ENCODE measurements at places on chromosomes 2 and 18.
A peak's percentile ranks its signal among the peaks of the same experiment; 100 is the strongest.

DNA sequence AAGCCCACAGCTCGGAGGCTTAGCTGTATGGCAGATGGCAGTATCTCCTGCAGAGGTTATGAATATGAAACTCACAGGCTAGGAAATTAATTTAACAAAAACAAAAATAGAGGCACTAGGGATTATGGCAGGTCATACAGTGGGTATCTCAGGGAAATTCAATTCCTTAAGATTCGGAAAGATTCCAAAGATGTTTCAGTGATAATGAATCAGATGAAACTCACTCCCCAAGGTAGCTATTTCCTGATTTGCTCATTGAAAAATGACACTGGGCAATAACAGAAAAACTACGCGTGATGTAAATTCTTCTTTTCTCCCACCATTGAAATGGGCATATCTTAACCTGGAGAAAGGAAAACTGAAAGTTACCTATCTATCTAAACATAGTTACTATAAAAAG, 414.1 kb downstream of the STK39 start:
- no peak for DNase-seq

- DNase-seq: no peak
Observed at GRCh38 chr2:43125090-43125998, 101.1 kb downstream of the ZFP36L2 start.

- DNase-seq: no peak
Observed at GRCh38 chr2:33091541-33092123, 144.9 kb downstream of the LTBP1 start.

DNA sequence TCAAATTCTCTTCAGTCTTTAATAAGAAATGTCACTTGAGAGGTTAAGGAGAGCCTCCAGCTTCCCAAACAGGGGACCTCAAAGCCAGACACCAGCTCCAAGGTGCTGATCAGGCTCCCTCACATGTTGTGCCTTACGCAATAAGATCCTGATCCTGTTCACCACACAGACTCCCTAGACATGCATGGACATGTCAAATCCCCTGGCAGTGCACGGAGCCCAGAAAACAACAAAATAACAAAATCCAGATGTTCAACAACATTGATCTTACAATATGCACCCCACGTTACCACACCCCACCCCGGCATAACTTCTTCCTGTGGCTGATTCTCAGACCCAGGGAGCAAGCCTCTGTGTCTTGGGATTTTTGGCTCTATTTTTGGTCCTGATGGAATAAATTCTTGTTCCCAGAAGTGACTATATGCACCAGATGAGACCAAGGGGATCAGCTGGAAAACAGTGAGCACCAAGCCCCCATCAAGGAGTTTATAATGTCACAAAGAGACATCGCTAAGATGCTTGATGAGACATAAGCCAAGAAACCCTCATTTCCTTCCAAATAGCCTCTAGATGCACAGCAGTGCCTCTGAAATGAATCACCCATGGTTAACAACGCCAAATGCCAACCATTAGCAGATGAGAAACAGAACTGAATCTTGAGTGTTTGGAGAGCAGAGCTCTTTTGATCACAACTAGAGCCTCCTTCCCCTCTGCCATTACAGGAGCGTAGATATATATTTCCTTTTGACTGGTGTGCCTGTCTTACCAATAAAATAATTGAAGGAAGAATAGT, 198.2 kb downstream of the PRKCE start:
- DNase-seq: no peak

GRCh38 chr2:112699984-112700667, 20.7 kb upstream of the NT5DC4 start:
- no peak for DNase-seq

DNA sequence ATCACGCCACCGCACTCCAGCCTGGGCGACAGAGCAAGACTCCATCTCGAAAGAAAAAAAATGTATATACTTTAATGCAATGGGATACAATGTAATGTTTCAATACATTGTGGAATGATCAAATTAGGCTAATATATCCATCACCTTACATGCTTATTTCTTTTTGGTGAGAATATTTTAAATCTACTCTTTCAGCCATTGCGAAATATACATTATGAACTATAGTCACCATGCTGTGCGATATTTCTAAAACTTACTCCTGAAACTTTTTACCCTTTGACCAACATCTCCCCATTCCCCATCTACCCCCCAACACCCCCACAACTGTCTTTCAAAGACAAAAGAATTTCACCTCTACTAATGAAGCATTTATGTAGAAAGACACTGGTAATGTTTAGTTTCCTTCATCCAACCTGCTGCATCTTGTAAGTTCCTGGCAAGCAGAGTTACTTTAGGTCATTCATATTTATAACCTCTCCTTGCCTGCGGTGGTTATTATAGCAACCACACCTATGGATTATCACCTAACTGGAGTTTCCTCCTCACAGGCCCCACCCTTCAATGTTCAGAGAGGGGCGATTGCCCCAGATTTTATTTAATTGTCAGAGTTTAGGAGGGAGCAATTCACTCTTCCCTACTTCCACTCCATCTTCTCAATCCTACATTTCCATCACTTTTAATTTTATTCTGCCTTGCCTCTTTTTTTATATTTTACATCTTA, 1.2 kb upstream of the ME2 start:
- DNase-seq: no peak

DNA sequence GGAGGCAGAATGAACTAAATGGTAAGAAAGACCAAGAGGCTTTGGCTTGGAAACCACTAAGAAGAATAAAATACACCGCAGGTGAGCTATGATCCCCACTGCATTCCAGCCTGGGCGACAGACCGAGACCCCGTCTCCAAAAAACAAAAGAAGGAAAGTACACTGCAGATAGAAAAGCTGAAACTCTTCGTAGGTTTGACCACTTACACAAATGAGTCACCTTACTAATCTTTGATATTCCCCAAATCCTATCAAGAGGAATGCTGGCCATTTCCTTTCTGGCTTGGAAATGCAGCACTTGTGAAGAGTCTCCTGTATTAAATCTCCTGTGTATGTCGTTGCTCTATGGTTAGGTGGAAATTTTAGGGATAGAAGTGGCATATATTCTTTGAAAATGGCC, 108.8 kb downstream of the MTCL1 start:
- DNase-seq: no peak

- no peak for DNase-seq
Observed at GRCh38 chr2:96856776-96857666, 795 bp downstream of the ANKRD39 start.

DNA sequence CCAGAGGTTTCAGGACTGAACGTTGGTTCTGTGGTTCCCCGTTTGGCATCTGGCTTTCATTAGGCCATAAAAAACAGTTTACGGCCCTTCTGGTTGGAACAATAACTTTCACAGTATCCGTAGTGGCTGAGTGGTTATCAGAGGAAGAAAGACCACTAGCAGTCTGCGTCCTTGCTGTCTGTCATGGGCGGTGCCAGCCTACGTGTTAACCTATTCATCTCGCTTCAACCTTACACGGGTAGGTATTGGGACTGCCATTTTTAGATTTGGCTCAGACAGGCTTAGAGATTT, 42.6 kb upstream of the ROCK2 start:
- no peak for DNase-seq

GRCh38 chr2:171136024-171136423, 24.7 kb downstream of the TLK1 start:
- no peak for DNase-seq

GRCh38 chr18:57834616-57835015, 31.5 kb upstream of the ATP8B1 start:
- no peak for DNase-seq

GRCh38 chr2:196131384-196131937, 39.9 kb downstream of the STK17B start:
- DNase-seq: no peak

DNA sequence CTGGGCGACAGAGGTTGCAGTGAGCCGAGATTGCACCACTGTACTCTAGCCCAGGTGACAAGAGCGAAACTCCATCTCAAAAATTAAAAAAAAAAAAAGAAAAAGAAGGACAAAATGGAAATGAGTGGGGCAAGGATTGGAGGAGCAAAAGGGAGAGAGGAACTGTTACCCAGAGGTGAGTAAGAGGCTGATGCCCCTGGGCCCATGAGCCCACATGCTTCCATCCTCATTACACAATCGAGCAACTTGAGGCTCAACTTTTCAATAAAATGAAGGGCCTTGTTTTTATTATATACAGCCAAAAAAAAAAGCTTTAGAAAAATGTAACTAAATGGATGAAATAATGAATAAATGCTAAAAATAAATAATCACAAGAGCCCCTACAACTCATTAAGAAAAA, 91.7 kb upstream of the YWHAQ start:
- no peak for DNase-seq

DNA sequence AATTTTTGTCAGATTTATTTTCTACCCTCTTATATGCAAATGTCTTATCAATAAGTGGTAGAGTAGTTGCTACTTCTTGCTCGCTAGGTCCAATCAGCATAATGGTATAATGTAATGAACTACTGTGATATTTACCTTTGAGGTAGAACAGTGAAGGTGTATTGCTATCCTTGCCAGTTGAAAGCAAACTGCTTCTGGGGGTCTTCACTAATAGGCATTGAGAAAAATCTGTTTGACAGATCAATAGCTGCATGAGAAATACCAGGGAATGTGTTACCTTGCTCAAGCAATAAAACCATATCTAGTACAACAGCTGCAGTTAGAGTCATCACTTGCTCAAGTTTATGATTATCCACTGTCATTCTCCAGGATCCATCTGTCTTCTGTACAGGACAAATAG, 50.1 kb upstream of the EFEMP1 start:
- no peak for DNase-seq

DNA sequence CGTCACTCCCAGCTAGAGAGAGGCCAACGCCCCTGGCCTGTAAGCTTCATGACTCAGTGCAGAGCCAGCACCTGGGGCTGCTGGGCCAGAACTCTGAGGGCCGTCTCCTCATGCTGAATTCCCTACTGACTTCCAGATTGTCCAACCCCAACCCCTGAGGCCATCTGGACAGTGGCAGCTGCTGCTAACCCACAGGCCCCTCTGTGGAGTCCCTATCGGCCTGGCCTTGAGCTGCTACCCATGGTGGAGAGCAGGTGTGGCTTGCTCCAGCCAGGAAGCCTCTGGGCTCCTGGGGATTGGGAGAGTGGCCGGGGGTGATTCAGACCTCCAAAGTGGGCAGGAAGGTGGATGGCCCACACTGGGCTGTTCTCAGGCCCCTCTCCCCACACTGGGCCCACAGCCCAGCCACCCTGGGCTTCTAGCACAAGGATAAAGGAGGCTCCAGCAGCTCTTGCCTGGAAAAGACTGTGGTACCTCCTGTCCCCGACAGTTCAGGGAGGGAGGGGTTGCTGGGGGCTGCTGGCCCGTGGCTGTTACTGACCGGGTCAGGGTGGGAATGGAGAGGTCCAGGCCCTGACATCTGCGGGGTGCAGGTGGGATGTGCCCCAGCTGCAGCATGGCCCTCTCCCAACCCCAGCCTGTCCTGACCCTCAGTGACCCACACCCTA, 8.2 kb downstream of the TEKT4 start:
- DNase-seq: no peak

DNA sequence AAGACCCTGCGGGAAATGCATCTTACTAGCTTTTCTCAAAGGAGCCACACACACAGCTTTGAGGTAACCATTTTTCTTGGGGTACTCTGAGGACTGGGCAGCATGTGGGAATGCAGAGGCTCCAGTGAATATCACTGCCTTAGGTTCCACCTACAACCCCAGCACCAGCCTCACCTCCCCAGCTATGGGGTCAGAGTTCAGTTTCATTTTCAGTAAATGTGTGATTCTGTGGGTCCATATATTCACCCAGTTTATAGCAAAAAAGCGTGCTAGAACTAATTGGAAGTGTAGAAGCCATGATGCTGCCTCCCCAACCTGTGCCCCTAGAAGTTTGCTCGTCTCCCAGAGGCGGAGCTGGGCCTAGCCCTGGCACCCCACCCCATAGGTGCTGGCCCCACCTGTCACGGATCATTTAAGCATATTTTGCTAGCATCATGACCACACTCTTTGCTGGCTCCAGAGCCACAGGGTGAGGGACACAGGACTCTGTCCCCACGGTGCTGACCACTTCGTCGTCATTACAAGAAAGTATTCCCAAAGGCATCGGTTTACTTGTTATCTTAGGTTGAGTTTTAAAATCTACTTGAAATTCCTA, 57.7 kb downstream of the SH3RF3 start:
- DNase-seq: no peak

- no peak for DNase-seq
Observed at GRCh38 chr18:28890791-28891190, 713.9 kb upstream of the CDH2 start.

DNA sequence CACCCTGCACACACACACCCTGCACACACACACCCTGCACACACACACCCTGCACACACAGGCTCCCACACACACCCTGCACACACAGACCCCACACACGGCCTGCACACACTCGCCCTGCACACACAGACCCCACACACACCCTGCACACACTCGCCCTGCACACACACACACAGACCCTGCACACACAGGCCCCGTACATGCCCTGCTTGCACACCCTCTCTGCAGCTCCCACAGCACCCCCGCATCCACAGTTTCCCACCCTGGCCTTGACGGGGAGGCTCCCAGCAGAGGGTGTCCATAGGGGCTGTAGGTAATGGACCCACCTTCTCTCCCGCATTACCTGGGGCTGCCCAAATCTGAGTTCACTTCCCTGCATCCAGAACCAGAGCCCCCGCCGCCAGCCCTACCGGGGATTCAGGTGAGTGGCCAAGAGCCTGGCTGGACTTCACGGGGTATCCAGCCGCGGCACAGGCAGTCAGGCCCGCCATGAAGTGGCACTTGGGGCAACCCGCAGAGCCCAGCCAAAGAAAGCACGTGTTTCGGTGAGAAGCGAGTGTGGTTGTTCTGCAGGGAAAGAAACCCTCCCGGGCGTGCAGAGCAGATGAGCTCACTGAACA, 88.6 kb upstream of the GPC1 start:
- no peak for DNase-seq

DNA sequence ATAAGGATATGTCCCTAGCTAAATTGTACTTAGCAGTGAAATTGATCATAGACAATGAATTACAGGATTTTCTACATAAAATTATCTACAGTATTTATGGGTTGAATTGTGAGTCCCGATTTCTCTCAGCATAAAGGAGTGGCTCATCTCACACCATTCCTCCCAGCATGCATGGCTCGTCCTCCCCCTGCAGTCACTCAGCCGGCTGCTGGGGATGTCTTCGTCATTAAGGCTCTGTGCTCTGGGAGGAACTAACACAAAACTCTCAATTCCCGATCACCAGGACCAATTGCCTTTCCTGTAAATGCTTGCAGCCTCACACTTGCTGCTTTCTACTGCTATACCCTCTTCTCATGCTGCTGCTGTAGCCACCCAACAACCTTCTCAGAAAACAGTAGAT, 75.9 kb downstream of the TXNL1 start:
- no peak for DNase-seq

DNA sequence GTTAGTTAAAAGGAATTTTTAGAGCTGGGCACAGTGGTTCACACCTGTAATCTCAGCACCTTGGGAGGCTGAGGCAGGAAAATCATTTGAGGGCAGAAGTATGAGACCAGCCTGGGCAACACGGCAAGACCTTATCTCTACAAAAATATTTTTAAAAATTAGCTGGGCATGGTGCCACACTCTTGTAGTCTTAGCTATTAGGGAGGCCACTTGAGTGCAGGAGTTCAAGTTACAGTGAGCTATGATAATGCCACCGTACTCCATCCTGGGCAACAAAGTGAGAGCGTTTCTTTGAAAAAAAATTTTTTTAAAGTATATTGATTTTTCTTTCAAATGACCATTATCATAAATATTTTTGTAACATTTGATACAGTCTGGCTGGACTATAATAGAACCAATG, 93.6 kb upstream of the FAM117B start:
- DNase-seq: peak; percentile 37

GRCh38 chr2:130918393-130918792, 81.7 kb downstream of the ARHGEF4 start:
- DNase-seq: no peak

Data from right lung (tissue), 10 donors.